Stimulated activated CD4-positive, alpha-beta T cell treated with anti-CD3 and anti-CD28 coated beads, TNF-alpha, amount 100 ng/mL, for 1 hour (primary cell): ENCODE measurements at places on chromosomes 1 and 21.

- no peak for DNase-seq
Measured at GRCh38 chr1:119587341-119587740, 60.7 kb downstream of the ZNF697 start.

DNA sequence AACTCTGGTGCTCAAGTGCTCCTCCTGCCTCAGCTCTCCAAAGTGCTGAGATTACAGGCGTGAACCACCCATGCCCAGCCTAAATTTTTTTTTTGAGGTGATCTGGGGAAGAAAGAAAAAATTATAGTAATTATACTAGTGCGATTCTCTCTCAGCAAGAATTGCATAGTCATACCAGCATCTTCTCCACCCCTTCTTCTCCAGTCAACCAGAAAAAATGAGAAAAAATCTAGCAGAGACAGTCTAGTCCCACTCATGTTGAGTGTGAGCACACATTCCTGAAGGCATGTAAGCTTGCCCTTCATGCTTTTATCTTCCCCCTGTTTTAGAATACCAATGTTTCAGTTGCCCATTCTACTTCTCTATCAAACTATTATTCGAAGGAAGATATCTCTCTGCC lies 207.6 kb downstream of the S1PR1 start:
- no peak for DNase-seq

- no peak for DNase-seq
Measured at GRCh38 chr1:54122992-54123391, 29.8 kb downstream of the CDCP2 start.

DNA sequence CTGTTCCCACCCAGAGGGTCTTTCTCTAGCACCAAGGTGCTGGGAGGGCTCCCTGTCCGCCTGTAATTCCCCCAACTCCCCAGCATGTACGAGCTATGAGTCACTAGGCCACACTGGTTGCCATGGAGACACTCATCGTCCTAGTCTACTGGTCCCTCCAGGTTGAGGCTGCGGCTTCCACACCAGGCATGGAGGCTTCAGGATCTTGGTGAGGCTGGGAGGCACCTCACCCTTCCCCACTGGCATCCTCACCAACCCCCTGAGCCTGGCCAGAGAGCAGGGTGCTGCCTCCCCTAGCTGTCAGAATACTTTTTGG lies 75.6 kb upstream of the KAZN start:
- DNase-seq: no peak

DNA sequence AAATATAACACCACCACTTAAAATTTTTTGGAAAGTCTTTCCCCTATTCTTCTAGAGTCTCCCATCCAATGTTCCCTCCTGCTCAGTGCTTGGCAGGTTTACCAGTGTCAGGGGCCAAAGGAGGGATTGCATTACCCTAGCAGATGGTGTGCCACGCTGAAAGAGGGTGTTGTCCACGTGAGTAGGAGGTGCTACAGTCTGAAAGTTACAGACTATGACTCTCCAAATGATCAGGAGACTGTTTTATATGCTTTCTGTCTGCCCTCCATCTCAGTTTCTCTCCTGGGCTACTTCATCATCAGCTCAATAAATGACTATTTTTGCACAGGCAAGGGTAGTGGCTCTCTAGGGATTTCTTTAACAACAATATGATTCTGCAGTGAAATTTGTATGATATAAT lies 31.3 kb upstream of the ANGPTL7 start:
- no peak for DNase-seq

DNA sequence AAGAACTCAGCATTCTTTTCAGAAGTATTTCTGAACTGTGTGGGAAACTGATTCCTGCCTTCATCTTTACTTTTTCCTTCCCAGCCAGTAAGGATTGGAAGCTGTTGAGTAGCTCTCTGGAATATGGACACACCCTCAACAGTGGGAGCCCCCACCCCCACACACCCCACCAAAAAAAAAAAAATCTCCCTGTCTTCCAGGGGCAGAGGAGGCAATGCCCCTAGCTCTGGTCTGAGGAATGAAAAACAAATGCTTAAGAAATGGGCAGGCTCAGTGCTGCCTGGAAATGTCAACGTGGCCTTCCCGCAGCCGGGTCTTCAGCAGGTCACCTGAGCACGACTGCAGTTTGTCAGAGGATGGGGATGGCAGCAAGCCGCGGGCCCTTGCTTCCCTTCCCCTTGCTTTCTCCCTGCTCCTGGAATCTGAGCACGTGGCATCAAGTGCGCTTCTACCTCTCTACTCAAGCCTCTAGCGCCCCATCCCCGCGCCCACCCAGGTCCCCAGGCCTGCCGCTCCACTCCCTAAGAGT lies 479 bp downstream of the RGS16 start:
- no peak for DNase-seq
